G401 (cell line): ENCODE measurements at places on chromosomes 5 and 9. TPM values are rescaled to one million over a fixed set of nuclear protein-coding genes. Genes with fewer than 3 reads are reported as not detected.
A peak's percentile ranks its signal among the peaks of the same experiment; 100 is the strongest.

NR2F1-AS1 gene
- 20.8 and 23.0 TPM in 2 replicates for total RNA-seq

PCDH12 gene
- not detected in 2 replicates for total RNA-seq

SHISAL2B gene
- total RNA-seq, result 4.9 and 5.1 TPM in 2 replicates

PLEKHG4B gene
- 4.5 and 10.1 TPM in 2 replicates for total RNA-seq

HRCT1 gene
- total RNA-seq, result not detected in 2 replicates

GFI1B gene
- 1.5 TPM in 1 of 2 replicates, not detected in the other for total RNA-seq

VCAN gene
- total RNA-seq, result 11.9 and 27.1 TPM in 2 replicates

DAPK1 gene
- total RNA-seq, result not detected in 2 replicates

PDLIM4 gene
- total RNA-seq, result not detected in 2 replicates

CLTA gene
- 630 and 665 TPM in 2 replicates for total RNA-seq

CEP120 gene
- total RNA-seq, result 9.7 and 24.0 TPM in 2 replicates

C9orf43 gene
- 1.3 TPM in 1 of 2 replicates, not detected in the other for total RNA-seq

CRB2 gene
- total RNA-seq, result 18.2 and 18.7 TPM in 2 replicates

CERCAM gene
- 10.6 and 11.9 TPM in 2 replicates for total RNA-seq

TAF11L5 gene
- not detected in 2 replicates for total RNA-seq

PIK3R1 gene
- 13.2 and 18.9 TPM in 2 replicates for total RNA-seq

GDF9 gene
- total RNA-seq, result 0.12 and 1.3 TPM in 2 replicates

ABCA1 gene
- 8.2 and 13.7 TPM in 2 replicates for total RNA-seq

SOX30 gene
- total RNA-seq, result not detected in 2 replicates

EGFL7 gene
- total RNA-seq, result 140 and 142 TPM in 2 replicates

DNA sequence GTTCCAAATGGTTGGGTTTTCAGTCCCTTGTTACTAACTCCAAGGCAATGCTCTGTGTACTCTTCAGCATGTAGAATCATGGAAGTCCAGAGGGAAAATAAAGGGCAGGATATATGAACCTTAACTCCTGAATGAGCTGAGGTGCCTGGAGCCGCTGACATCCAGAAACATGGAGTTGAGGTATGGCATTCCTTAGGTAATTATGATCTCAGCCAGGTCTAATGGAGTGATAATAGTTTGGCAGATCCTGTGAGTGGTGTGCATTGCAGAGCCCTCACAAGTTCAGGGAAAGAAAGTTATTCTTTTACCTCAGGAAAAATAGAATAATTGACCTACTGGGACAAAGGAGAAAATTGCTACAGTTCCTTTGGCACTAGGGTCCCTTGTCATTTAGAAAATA is 369.1 kb downstream of the ZNF608 start:
- no peak for DNase-seq

GRCh38 chr9:99006511-99006910 is 62.8 kb downstream of the COL15A1 start:
- no peak for DNase-seq

- DNase-seq, result no peak
Measured at GRCh38 chr9:4086119-4087090, 213.5 kb downstream of the GLIS3 start.

DNA sequence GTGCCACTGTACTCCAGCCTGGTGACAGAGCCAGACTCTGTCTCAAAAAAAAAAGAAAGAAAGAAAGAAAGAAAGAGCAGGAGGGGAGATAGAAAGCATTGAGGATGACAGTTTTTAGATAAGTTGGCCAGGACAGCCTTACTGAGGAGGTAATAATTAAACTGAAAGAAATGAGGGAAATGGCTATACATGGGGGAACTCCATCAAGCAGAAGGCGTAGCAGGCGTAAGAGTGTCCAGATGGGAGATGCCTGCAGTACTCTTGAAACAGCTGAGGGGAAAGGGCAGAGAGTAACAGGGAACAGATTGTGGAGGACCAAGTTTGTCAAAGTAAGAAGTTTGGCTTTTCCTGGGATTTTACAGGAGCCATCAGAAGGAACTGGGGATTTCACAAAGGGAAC is 57.5 kb downstream of the HMGCS1 start:
- DNase-seq, result no peak

DNA sequence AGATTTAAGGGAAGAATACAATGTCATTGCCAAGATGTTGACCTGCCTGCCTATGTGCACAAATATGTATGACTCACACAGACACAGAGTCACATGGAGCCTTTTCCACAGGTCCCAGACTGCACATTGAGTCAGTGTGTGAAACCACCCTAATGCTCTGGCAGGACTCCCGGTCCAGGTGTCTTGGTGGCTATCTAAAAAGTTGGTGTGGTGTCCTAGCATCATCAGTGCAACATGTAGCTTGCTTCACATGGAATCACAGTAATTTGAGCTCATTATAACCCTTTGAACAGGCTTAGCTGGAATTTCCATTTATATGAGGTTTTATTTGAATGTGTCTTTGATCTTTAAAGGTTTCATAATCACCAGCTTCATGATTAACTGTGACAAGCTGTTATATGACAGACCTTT is 10.7 kb downstream of the IFNA5 start:
- no peak for DNase-seq

- DNase-seq, result no peak
Measured at GRCh38 chr5:169880012-169880663, 100.2 kb downstream of the INSYN2B start.

- no peak for DNase-seq
Measured at GRCh38 chr9:118829334-118829733, 539.9 kb downstream of the BRINP1 start.

DNA sequence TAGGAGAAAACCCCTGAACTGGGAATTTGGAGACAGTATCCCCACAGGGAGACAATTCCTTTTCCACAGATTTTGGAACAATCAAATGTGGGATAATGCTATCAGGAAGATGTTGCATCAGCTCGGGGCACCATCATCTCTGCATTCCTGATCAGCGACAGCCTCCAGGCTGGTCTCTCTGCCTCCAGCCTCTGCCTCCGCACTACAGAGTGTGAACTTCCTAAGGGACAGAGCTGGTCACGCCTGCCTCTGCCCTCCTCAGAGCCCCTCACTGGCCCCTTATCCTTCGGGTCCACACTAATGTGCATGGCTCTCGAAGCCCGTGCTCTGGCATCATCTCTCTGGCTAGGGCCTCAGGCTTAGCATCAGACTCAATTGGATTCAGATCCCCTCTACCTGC is 8.6 kb downstream of the FOXI1 start:
- no peak for DNase-seq

DNA sequence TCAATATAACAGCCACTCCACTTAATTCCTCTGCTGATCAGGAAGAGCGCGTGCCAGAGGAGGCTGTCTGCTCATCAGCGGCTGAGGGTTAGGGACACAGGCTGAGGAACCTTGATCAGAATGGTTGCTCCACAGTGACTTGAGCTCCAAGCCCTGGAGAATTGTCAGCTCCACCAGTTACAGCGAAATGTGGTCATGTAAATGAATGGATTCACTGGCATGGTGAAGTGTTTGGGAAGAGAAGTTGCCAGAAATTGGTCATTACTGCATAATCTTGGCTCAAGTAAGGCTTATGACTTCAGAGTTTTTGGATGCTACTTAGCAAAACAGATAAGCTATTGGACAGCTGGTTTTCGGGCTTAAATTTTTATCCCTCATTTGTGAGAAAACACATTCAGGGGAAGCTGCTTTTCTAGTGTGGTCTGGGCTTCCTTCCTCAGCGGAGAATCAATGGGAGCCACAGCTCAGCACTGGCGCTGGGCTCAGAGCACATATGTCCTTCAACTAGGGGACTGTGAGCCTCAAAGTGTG is 65.0 kb downstream of the PRRT1B start:
- peak; percentile 46 for DNase-seq

GRCh38 chr9:35605351-35606137 is 482 bp downstream of the TESK1 start:
- peak; percentile 12 for DNase-seq

- no peak for DNase-seq
Measured at GRCh38 chr5:142962174-142962533, 192.0 kb downstream of the ARHGAP26 start.

DNA sequence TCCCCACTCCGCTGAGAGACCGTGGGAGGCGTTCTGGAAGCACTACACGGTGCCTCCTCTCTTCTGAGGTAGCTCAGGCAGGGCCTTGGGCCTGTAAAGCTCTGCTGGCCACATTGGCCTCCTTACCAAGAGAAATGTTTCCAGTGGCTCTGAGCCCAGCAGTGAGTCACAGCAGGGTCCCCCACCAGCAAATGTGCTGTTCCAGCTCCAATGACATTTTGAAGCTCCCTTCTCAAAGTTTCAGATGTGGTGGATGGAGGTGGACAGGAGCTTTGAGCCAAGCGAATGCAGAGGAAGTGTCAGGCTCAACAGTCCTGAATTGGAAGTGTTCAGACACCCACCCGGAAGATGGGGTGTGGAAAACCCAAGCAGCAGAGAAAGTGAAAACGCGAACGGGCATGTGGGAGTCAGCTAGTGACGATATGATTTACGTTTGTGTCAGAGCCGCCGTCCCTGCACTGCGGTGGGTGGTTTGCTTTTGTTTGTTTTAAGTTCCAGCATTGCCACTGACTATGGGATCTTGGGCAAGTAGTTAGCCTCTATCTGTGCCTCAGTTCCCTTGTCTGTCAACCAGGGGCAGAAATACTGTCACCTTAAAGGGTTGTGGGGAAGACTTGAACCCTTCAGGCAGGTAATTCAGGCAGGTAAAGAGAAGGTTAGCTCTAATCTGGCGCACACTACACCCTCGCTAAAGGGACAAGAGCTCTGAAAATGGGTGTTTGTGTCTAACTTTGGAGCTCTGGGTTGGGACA is 38.2 kb downstream of the C5orf15 start:
- no peak for DNase-seq

- no peak for DNase-seq
Measured at GRCh38 chr9:137639303-137640051, 20.7 kb downstream of the EHMT1 start.

GRCh38 chr5:56908942-56909293 is 478 bp upstream of the SETD9 start:
- DNase-seq, result no peak

DNA sequence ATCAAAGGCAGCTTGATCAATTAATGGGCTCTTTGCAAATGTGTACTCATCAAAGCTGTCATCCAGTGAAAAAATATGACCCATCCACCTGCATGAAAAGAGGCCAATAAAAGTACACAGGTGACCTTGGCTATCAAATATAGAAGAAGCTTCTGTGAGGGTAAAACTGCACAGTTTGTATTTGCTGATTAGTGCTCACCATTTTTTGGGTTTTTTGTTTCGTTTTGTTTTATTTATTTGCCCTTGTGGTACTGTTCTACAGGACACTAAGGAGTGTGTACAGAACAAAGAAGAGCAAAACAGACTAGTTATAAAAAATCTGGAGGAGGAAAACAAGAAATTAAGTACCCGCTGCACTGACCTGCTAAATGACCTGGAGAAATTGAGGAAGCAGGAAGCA is 101.3 kb downstream of the CNTLN start:
- no peak for DNase-seq

DNA sequence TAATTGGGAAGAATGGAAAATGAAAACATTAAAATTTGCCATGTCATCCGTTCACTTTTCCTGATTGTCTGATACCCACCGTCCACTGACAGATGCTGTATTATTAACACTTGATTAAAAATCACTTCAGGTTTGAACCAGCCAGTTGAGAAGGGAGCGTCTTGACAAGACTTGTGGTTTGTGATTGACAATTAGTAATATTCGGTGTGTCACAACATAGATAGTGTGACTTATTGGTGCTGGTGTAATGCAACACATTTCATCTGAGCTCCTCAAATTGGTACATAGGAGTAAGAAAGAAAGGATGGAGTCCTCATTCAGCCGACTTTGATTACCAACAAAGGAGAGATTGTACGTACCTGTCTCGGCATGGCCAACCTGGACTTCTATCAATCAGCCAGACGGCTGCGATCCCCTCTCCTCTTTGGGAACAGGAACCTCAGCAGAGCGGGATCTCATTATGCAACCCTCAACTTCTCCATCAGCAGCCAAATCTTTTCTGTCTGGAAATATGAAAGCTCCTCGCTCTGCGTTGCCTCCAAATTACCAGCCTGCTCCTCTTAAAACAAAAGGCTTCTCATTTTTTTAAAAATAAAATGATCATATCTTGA is 211.7 kb upstream of the MVB12B start:
- DNase-seq, result no peak

DNA sequence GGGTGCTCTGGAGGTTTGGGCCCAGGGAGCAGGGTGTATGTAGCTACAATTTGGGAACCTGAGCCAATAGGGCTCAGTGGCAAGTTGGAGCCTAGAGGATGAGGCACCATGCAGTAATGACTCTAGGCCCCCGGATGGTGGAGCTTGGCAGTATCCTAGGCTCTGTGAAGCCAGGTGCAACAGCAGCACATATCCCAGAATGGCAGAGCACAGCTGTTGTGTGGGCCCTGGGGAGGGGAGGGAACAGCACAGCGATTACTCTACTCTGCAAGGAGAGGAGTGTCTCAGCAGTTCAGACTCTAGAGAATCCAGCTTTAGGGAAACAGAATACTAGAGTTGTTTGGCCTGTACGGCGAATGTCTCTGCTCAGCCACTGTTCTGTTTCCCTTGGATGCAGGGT is 56.1 kb downstream of the LRRTM2 start:
- DNase-seq, result no peak

DNA sequence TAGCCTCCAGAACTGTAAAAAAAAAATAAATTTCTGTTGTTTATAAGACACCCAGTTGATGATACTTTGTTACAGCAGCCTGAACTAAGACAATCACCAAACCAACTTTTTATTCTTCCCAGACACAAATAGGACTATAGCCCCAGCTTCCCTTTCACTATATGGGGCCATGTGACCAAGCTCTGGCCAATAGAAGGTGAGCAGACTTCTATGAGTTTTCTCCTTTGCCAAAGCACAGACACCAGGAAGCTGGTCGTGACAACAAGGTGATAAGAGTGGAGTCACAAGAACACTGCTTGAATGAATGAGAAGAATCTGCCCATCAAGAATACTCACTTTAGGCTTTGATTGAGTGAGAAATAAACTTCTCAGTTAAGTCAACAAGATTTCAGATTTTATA is 217.7 kb downstream of the DEPDC1B start:
- no peak for DNase-seq

GRCh38 chr9:29511680-29512079 is 1938.4 kb upstream of the C9orf72 start:
- DNase-seq, result no peak

- no peak for DNase-seq
Measured at GRCh38 chr5:113054899-113055298, 78.3 kb downstream of the DCP2 start.

DNA sequence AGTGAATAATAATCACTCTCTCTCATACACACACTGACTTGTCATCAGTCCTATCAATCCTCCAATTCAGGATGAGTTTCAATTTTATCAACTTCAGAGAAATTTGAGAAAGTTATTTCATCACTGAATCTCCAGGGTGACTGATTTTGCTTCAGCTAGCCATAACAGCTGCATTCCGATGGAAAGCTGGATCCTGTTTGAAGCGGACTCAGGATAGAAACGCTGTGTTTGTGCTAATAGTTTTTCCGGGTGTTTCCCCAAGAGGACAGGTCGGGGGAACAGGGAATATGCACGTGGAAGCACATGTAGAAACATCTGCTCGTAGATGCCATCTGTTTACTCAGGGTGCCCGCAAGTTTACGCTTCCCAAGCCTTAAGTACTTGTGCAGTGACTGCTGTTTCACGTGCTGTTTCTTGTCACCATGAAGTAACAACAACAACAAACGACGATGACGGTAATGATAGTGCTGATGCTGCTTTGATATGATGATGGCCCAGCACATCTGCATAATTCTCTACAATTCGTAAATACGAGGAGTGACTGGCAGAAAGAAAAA is 263.7 kb upstream of the DAPK1 start:
- no peak for DNase-seq
